SW 1271 (cell line): ENCODE measurements at places on chromosomes 16 and 17.

DNA sequence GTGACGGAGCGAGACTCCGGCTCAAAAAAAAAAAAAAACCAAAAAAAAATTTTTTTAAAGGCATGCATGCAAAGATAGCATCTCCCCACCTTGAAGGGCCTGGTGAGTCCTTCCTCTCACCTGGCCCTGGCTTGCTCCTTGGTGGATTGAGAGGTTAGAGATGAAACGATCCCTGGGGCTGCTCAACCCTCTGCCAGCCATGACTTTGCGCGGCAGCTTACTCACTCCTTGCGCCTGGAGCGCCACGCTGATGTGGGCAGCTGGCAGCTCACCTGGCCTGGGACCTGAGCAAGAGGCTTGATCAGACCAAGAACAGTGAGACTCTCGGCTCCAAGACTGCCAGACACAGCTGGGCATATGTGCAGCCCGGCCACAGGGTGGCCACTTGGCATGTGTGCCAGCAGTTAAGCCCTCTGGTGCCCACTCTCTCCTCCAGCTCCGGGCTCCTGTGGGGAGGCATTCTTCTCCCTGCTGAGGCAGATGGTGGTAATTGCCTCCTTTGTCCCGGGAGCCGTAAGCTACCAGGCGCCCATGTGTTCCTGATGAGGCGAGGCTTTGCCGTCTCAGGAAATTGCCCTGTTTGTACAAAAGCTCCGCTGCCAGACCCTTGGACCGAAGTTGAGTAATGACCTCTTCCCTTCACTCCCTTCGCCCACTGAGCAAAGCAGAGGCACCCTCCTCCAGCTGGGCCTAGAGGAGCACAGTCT, 5.1 kb upstream of the EVPL start:
- DNase-seq = no peak

DNA sequence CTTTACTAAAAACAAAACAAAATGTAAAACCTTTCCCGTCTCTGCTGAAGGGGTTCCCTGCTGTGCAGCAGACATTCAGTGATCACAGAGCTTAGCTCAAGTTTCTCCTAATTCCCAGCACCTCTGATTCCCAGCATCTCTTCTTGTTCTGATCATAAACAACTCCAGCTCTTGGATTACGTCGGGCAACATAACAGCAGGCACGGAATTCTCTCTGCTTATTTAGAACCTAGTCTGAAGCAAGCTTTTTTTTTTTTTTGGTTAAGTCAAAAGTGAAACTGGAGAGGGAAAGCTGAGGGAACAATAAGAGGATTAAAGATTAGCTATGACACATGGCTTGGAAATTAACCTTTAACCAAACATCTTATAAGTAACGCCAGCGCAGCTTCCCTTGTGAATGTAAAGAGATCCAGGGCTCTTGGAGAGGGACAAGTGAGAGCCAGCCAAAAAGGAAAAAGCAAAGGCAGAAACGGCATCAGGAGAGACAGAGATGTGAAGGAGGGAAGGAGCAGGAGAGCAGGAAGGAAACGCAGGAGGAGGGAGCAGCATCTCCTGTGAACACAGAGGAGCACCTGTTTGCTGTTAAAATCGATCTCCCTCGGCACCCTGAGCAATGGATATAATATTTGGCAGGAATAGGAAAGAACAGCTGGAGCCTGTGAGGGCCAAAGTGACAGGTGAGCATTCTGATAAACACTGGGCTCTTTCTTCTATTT, at the start of gene BCO1:
TSS of gene BCO1 (plus strand) at position 394 of the 716 bp plus-strand sequence. CDS start at position 614, 220 bp downstream.
- DNase-seq = no peak

GRCh38 chr17:81121841-81122733, 43.2 kb upstream of the PVALEF start:
- DNase-seq = no peak

GRCh38 chr16:4733747-4734062, 366 bp downstream of the ANKS3 start:
- DNase-seq = no peak

- DNase-seq = no peak
Measured at GRCh38 chr16:49483651-49484450, 110.2 kb downstream of the C16orf78 start.

GRCh38 chr16:281660-282255, 1.2 kb upstream of the PDIA2 start:
- no peak for DNase-seq

- no peak for DNase-seq
Measured at GRCh38 chr17:35218915-35219314, 24.0 kb upstream of the SLFN5 start.

DNA sequence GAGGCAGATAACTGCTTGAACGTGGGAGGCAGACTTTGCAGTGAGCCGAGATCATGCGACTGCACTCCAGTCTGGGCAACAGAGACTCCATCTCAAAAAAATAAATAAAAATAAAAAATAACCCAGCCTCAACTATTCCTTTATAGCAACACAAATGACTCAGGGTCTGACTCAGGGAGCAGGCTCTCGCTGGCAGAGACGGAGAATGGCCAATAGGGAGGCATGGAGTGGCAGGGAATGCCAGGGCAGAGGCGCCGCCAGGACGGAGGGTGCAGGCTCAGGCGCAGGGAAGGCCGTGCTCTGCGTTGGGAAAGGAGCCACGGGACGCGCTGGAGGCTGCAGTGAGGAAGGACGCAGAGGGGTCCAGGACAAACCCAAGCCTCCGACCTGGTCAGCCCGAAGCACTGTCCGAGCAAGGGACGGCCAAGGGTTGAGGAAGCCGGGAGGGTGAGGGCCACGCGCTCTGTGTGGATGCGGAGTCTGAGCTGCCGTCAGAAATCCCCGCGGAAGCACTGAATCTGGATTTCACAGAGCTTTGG, 40.3 kb downstream of the PKD1 start:
- DNase-seq = no peak

GRCh38 chr17:12958786-12959185, 59.0 kb downstream of the ELAC2 start:
- no peak for DNase-seq

DNA sequence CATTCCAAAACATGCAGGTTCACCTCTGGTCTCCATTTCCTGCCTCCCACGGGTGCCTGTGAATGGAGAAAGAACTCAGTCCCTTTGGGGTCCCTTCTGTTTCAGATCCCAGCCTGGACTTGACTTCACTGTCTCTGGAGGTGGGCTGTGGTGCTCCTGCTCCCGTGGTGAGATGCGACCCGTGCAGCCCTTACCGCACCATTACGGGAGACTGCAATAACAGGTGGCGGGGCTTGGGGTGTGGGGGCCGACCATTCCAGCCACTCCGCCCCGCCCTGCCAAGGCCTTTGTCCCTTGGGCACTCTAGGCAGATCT, 10.5 kb downstream of the LPO start:
- no peak for DNase-seq

DNA sequence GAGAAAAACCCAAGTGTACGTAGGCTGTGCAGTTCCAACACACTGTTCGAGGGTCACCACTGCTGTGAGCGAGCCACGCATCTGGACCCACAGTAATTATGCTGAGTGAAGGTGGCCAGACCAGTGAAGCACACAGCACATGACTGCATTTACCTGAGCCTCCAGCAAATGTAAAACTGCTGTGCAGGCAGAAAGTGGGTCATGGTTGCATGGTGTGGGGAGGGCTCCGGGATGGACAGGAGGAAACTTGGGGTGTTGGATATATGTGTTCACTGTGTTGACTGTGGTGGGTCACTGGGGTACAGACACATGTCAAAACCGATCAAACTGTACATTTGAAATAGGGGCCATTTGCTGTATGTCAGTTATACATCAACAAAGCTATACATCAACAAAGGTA, 78.7 kb upstream of the METRNL start:
- no peak for DNase-seq

DNA sequence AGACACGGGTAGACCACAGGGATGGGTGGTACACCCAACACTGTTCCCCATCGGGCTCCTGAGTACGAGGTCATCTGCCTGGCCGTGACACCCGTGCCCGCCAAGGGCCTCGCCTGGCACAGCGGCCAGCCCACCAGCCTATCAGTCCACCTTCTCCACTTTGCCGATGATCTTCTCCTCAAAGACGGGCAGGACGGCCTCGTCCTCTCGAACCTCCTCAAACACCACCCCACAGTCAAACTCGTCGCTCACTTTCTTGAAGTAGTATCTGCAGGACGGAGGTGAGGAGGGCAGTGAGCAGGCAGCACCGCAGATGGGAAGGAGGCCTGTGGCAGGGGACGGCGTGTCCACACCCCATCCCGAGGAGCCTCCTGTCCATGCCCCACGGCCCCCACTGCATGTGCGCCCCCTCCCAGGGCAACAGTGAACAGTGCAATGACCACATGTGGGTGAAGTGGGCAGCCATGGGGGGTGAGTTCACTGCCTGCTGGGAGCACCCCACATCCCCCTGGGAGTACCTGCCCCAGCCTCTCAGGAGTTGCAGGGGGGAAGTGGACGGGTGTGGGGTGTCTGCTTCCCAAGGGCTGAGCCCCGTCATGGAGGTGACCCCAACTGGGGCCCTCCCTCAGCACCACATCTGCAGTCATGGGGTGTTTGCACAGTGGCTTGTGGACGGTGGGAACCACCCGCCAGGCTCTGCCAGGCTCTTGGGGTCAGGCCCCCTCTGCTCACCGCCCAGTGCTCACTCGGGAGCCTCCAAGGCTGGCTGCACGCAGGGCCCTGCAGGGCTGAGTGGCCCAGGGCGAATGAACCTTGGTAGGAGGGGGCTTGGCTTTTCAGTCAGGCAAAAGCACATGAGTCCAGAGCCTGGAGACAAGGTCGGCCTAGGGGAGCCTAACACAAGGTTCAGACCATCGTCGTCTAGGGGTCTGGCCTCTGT, 5.3 kb downstream of the PDIA2 start:
- no peak for DNase-seq

DNA sequence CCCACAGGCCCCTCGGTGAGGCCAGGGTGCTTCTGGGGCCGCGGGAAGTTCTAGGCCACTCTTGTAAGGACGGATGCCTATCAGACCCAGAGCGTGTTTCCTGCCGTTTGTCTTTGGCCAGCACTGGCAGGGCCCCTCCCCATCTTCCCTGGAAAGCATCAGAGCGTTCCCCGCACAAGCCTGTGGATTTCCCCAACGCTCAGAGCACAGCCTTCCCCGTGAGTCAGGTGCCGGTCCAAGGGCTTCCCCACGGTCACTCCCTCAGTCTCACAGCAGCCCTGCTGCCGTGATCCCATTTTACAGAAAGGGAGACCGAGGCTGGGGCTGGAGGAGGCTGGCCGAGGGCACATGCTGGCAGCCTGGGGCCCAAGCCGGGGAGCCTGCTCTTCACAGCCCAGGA, 33.7 kb downstream of the CRISPLD2 start:
- no peak for DNase-seq

GRCh38 chr16:29811896-29812665, at the start of gene PRRT2:
TSS of gene PRRT2 (plus strand) at chr16:29812193. CDS start at chr16:29813055, 862 bp downstream.
- no peak for DNase-seq

- DNase-seq = no peak
Measured at GRCh38 chr16:1961651-1962067, 2.3 kb downstream of the NDUFB10 start.

DNA sequence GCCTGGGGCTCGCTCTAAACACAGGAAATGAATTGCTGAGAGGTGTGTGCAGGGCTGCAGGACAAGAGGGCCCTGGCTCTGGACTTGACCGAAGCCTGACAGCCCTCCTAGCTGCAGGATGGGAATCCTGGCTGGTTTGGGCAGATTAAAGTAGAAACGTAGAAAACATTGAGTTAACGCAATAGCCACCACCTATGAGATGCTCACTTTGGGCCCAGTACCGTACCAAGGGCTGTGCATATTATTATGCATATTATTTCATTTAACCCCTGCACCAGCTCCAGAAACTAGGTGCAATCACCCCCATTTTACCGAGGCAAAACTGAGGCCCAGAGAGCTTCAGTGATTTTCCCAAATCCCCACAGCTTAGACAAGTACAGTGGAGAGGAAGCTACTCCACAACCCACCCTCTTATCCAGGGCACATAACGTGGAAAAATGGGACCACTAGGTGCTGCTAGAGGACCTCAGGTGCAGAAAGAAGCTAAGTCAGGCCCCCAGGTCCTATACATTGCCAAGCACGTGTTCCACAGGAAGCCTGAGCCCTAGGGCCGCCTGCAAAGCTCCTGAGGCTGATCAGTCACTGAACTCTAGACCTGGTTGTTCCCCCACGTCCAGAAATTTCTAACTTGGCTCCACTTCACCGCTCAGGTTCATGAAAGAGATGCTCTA, 79.2 kb downstream of the MYH11 start:
- peak; percentile 4 for DNase-seq

DNA sequence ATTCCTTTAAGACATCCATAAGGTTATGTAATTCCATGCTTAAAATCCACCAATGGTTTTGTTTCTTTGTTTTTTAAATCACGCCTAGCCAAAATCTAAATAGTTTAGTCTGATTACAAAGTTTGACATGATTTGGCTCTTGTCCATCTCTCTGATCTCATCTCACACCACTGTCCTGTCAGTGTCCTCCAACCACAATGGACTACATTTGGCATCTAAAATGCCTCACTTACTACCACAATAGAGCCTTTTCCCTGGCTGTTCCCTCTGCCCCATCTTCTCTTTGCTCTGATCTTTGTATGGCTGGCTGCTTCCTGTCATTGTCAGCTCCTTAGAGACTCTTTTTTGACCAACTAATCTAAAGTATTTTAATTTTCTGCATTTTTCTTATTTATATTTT, 157.2 kb downstream of the MYO1D start:
- DNase-seq = no peak

GRCh38 chr16:12067714-12068401, 91.3 kb downstream of the SNX29 start:
- DNase-seq = peak; percentile 24

DNA sequence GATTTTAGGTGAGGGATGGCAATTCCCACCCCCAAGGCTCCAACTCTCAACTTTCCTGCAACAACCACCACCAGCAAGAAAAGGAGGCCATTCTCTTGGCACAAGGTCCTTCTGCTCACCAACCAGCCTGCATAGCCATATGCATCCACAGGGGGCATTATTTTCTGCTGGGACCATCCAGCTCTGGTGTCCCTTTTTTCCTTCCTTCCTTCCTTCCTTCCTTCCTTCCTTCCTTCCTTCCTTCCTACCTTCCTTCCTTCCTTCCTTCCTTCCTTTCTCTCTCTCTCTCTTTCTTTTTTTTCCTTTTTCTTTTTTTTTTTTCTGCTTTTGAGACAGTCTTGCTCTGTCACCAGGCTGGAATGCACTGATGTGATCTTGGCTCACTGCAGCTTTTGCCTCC, 21.1 kb upstream of the COX10 start:
- DNase-seq = no peak

DNA sequence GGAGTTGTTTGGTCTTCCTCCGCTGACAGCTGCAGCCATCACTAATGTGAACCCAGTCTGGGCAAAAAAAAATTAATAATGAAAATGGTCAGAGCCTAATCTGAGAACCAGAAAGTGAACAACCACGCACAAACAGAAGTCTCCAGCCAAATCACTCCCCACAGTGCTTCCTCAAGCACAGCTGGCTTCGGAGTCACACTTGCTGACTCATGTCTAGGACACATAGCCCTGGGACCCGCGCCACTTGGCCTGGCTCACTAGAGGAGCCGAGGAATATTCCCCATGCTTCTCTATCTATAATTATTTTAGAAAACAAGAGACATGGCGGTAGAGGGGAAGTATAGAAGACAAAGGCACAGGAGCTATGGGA, 109.1 kb downstream of the ZFHX3 start:
- DNase-seq = no peak

DNA sequence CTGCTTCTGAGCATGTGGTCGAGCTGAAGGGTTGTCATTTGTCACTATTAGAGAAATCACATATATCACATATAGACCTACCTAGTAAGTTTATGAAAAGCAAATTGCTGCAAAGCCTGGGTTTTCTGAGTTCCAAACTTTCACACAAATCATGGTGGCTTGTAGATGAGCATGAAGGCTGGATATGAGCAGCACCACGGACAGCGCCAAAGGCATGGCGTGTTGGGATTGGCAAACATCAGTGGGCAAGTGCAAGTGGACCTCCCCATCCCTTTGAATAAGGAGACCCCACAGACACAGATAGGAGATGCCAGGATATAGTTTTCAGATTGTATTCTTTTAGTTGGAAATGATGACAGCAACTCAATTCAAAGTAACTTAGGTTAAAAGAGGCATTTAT, 77.6 kb upstream of the CACNG3 start:
- DNase-seq = no peak
